Naive B cell (primary cell): ENCODE measurements at places on chromosomes 1 and 21.

DNA sequence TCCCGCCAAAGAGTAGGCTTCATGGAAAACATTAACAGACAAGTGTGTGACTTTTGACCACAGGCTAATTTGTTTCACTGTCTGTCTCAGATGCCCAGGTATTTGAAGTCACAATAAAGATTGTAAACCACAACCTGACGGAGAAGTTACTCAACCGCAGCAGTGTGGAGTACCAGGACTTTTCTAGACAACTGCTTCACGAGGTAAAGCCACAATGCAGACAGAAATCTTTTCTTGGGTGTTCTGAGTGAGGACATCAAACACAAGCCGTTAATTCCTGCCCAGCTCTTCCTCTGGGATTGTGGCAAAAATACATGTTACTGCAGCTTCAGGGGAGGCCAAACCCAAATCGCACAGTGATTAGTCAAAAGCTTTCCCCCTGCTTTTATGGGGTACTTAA lies 31.0 kb downstream of the UMODL1 start:
- no peak for DNase-seq

GRCh38 chr1:50977575-50978143 lies 7.6 kb downstream of the CDKN2C start:
- peak; percentile 25 for DNase-seq

GRCh38 chr1:47401761-47402160 lies 14.3 kb upstream of the FOXE3 start:
- DNase-seq: no peak

- no peak for DNase-seq
Measured at GRCh38 chr21:45280969-45281368, 6.7 kb downstream of the POFUT2 start.

- DNase-seq: no peak
Measured at GRCh38 chr1:47885062-47885830, 111.9 kb downstream of the TRABD2B start.

- DNase-seq: peak; percentile 30
Measured at GRCh38 chr1:44377925-44378784, 23.1 kb upstream of the ERI3 start.

- no peak for DNase-seq
Measured at GRCh38 chr1:215631040-215631439, 63.9 kb downstream of the KCTD3 start.

DNA sequence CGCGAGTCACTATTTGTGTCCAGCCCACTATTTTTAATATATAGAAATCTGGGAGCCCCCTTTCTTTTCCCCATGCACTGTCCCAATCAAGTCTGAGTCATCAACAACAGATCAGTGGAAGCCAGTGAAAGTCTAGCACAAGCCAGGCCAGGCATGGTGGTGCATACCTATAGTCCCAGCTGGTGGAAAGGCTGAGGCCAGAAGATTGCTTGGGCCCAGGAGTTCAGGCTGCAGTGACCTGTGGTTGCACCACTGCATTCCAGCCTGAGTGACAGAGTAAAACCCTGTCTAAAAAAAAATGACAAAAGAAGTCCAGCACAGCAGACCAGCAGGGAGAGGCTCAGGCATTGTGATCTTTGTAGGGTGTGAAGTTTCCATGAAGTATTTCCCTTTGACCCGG lies 9.0 kb upstream of the RPL5 start:
- no peak for DNase-seq

- DNase-seq: no peak
Measured at GRCh38 chr1:183289051-183289496, 103.0 kb downstream of the LAMC2 start.

DNA sequence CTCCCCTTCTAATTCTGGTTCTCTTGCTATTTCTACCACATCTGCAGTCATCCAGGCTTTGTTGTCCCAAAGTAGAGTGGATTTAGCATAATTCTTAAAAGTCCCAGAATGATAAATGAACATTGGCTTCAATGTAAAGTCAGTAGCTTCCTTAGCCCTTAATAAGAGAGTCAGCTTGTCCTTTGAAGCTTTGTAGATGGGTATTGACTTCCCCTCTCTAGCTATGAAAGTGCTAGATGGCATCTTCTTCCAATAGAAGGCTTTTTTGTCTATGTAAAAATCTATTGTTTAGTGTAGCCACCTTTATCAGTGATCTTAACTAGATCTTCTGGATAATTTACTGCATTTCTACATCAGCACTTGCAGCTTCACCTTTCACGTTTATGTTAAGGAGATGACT lies 181.4 kb upstream of the B3GALT2 start:
- DNase-seq: no peak

GRCh38 chr1:54498383-54499096 lies 49.5 kb upstream of the ACOT11 start:
- no peak for DNase-seq

DNA sequence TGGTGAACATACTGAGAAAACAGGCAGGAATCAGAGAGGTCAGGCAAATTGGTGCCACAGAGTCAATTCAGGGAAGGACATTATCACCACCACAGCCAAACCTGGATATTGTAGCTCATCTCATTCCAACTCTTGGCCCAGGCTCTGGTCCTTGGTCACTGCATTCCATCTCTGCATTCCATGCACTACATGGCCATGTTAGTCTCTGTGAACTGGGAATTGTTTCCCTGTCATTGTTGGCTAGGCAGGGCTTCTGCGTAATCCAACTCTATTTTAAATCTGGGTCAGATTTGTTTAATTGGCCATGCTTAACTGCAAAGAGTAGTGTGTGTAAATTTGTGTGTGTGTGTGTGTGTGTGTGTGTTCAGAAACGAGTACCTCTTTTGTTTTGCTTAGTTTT lies 837.6 kb upstream of the ADAMTS5 start:
- DNase-seq: no peak

- no peak for DNase-seq
Measured at GRCh38 chr1:164101802-164102201, 457.2 kb upstream of the PBX1 start.

DNA sequence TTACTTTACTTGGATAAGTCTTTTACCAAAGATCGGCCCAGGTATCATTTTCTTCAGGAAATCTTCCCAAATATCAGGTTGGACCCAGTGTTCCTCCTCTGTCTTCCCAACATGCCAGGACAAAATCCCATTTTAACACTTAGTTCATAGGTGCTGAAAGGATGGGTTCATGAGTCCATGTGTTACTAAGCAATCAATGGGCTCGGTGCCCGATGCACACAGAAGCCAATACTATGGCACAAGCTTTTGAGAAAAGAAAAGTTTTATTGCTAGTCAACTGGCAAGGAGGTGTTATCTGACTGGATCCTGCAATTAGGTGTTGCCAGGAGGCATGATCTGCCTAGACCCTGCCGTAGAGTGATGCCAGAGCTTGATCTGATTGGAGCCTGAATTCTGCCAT lies 133.3 kb upstream of the SLC44A3 start:
- no peak for DNase-seq

GRCh38 chr1:218917656-218918055 lies 256.0 kb upstream of the LYPLAL1 start:
- DNase-seq: no peak

DNA sequence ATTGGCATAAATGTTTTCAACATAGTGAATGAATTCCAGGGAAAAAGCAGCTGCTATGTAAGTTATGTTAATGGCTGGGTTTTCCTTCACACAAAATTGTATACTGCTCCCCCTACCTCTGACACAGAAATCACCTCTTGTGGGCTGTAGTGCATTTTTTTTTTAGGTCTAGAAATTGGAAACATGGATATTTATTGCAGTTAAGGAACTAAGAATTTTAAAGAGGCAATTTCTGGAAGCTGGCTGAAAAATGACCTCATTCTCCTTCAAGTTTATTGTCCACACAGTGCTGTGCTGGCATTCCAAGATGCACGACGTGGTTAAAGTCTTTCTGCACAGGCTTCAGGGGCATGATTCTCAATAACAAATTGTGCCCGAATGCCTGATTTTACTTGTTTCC lies 1424.2 kb downstream of the MRPL39 start:
- DNase-seq: no peak

- DNase-seq: no peak
Measured at GRCh38 chr1:25064465-25065240, 134.6 kb upstream of the RUNX3 start.

GRCh38 chr1:223455470-223455869 lies 62.3 kb downstream of the CCDC185 start:
- DNase-seq: no peak

- DNase-seq: no peak
Measured at GRCh38 chr1:41681331-41682098, 197.0 kb upstream of the EDN2 start.

DNA sequence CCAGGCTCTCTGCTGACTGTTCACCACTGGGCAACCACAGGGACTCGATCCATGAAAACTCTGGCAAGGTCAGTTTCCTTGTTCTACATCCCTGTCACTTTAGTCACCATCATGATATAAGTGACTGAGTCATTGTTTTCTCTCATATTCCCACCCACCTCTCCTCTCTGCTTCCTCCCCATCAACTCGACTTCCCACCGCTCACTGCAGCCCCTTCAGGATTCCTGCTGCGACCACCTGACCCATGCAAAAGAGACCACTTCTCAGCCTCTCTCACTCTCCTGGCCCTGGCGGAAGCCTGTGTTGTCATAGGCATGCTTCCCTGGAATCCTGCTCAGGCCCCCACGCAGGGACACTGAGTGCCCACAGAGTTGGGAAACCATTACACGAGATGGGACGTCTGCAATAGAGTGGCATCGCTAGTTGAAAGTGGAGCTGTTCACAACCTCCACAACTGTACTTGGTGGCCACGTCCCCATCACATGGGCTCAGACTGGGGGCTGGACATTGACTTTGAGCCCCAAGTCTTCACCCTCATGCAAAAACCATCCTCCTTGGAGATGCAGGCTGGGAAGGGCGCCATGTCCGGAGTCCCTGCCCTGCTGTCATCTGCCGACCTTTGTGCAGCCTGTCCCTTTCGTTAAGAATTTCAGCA lies 1.8 kb upstream of the TFF2 start:
- no peak for DNase-seq

DNA sequence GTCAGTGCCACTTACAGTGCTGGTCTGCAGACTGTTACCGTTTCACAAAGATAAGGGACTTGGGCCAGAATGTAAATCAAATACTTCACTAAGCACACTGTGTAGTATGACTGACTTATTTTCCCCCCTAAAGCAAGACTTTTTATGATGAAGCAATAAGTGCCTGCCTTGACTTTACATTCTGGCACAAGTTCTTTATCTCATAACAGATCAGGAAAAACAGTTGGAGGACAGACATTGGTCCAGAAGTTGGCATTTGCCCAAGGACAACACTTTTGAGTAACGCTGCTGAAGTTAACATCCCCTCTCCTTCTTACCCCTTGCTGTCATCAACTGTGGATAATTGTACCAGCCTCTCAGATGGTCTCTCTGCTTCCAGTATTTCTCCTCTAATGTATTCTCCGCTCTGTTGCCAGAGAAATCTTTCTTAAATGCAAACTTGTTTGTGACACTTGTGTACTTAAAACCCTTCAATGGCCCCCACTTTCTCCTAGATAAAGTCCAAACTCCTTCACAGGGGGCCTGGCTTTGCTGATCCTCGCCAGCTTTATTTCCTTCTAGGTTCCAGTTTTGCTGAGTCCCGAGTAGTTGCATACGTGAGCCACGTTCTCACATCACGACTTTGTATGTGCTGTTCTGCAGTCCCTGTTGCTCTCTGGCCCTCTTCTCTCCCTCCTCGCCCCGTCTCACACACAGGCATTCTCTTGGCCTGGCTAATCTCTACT lies 45.7 kb downstream of the S1PR1 start:
- no peak for DNase-seq

- DNase-seq: peak; percentile 1
Measured at GRCh38 chr1:45843474-45843905, 40.1 kb downstream of the MAST2 start.

GRCh38 chr21:45943630-45944540 lies 37.7 kb upstream of the COL6A1 start:
- DNase-seq: no peak

DNA sequence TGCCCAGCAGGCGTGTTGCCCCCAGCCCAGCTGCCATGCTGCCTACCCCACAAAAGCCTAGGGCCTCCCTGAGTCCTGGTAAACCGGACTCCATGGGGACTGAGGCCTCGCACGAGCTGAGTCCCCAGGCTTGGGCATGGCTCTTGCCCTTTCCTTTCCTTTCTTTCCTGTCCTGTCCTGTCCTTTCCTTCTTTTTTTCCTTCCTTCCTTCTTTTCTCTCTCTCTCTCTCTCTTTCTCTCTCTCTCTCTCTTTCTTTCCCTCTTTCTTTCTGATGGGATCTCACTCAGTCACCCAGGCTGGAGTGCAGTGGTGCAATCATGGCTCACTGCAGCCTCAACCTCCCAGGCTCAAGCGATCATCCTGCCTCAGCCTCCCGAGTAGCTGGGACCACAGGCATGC lies 104.4 kb downstream of the SPSB1 start:
- no peak for DNase-seq

DNA sequence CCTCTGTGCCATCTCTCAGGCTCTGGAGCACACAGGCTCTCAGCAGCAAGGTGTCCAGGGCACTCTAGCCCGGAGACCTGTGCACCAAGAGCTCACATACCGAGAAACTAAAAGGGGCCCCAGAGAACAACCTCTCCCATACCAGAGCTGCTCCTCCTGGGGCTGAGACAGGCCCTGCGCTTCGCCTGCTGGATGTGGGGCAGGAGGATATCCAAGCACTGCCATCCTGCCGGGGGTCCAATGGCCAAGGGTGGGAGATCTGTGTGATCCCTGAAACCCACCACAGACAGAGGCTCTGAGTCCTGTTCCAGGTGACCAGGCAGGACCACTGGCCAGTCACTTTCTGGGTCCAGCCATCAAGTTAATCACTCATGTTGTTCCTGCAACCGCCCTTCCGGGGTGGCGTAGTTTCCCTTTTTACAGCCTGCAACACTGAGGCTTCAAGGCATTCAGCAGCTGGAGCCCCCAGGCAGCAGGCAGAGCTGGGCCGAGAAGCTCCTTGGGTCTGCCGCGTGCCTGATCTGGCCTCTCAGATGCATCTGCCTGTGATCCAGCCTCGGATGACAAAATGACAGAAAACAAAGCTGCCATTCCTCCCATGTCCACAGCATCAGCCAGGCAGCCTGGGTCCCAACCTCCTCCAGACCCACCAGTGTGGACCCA lies 36.7 kb upstream of the ACTRT2 start:
- no peak for DNase-seq

- DNase-seq: no peak
Measured at GRCh38 chr1:213171711-213172110, 120.7 kb downstream of the RPS6KC1 start.

GRCh38 chr21:26888931-26889330 lies 43.7 kb upstream of the ADAMTS1 start:
- no peak for DNase-seq

GRCh38 chr1:15405106-15405850 lies 4.4 kb upstream of the EFHD2 start:
- no peak for DNase-seq

DNA sequence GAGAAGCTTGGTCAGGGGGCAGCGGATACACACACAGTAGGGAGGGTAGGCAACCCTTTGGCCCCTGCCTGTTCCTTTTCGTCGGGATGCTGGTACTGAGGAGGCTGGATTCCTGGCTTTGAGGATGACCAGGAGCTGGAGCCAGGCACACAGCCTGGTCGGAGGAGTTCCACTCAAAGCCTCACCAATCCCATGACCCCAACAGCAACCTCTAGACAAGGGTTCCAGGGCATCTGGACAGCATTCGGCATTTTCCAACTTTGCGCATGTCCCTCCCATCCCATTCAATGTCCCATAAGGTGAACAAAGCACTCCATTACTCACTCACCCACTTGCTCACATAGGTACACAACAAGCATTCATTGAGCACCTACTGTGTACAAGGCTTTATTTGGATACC lies 42.6 kb upstream of the HMGB4 start:
- no peak for DNase-seq

- no peak for DNase-seq
Measured at GRCh38 chr1:185645686-185646085, 88.5 kb upstream of the HMCN1 start.
